ENCODE measurements at places on chromosomes 13 and 19. TPM values are rescaled to one million over a fixed set of nuclear protein-coding genes. Genes with fewer than 3 reads are reported as not detected.

The IGLON5 gene
- not detected for total RNA-seq

The BST2 gene
- total RNA-seq = 2.7 TPM

The LRRC8E gene
- total RNA-seq = 24.4 TPM

The ZNF90 gene
- 4.2 TPM for total RNA-seq

The ZNF577 gene
- 5.3 TPM for total RNA-seq

The S1PR4 gene
- 0.37 TPM for total RNA-seq

The PBX4 gene
- 7.4 TPM for total RNA-seq

The KCNN4 gene
- 92.4 TPM for total RNA-seq

The CCDC70 gene
- total RNA-seq = not detected

The GRK1 gene
- not detected for total RNA-seq

The PLPPR3 gene
- 0.81 TPM for total RNA-seq

The SOX1 gene
- total RNA-seq = not detected

The GJA3 gene
- not detected for total RNA-seq

The IGFL2 gene
- total RNA-seq = not detected

The TICAM1 gene
- total RNA-seq = 12.7 TPM

The ZNF14 gene
- 3.0 TPM for total RNA-seq

DNA sequence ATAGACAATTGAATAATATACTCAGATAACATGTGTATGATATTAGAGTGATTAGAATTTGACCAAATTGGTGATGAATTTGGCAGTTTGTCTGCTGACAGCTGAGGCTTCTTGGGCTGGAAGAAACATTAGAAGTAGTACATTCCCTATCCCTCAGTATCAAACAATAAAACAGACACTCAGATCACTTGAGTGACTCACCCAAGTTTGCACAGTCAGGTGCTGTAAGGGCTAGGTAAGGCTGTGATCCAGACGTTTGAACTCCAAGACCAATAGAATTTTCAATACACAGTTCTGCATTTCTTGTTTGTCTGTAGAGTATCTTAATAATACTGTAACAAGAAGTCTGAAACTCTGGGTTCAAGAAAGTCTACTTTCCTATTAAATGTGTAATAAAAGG lies 223.5 kb downstream of the POSTN start:
- H3K4me3 ChIP-seq = no peak overlapping the region
- H3K36me3 ChIP-seq = no peaks in the 10 kb centered on the region
- H3K27ac ChIP-seq = no peak overlapping the region
- DNase-seq = no peak
- H3K4me1 ChIP-seq = 0 out of 2 replicates have a peak, but pooled peaks cover 11% of the 10 kb centered on the region
- H3K27me3 ChIP-seq = no peaks in the 10 kb centered on the region

- no peak overlapping the region for H3K27ac ChIP-seq
- H3K27me3 ChIP-seq = no peaks in the 10 kb centered on the region
- no peak for DNase-seq
- H3K4me3 ChIP-seq = no peak overlapping the region
- H3K36me3 ChIP-seq = peaks cover 7% of the 10 kb centered on the region
- no peaks in the 10 kb centered on the region for H3K4me1 ChIP-seq
These were observed 29.7 kb downstream of the NAXD start for GRCh38 chr13:110644892-110645521.

DNA sequence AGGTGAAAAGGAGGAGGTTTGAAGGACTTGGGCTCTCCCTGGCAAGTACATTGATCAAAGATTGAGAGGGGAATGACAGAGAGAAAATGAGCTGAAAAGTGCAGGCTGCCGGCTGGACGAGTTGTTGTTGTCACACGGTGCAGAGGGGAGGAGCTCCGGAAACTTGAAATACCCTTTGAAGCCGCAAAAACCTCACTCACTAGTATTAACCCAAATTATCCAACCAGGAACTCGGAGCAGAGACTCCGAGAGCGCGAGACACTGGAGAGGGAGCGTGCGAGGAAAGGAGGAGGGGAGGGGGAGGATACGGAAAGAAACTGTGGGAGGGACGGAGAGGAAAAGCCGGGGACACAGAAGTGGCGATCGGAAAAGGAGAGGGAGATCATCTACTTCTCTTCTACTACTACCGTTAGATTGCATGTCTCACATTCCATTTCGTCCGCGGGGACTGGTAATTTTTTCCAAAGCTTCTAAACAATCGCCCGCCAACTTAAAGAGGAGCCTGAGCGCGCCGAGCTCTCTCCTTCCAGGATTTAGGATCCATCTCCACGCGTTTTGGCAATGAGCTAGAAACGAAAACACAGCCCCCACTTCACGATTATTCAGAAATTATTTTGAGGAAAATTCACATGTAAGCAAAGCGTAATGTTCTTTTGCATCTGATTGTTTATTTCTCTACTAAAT lies at the start of gene DACH1:
Gene DACH1 (minus strand): TSS at position 74 of the 684 bp plus-strand sequence.
- peaks cover 19% of the 10 kb centered on the region for H3K27me3 ChIP-seq
- H3K27ac ChIP-seq = no peak within 1 kb of the TSS
- H3K36me3 ChIP-seq = no peaks in the 10 kb centered on the region
- peak within 1 kb of the TSS; percentile 53 for H3K4me3 ChIP-seq
- peak; percentile 52 for DNase-seq

GRCh38 chr19:3480383-3481091 lies at the start of gene SMIM24:
Gene SMIM24, minus strand, starts transcription at chr19:3480525. Its CDS starts 62 bp downstream, at chr19:3480463.
- DNase-seq = no peak
- H3K4me1 ChIP-seq = peaks cover 5% of the 10 kb centered on the region
- no peak within 1 kb of the TSS for H3K27ac ChIP-seq
- no peaks in the 10 kb centered on the region for H3K36me3 ChIP-seq

GRCh38 chr19:4977299-4978174 lies 8.6 kb downstream of the KDM4B start:
- no peak for DNase-seq
- H3K36me3 ChIP-seq = no peaks in the 10 kb centered on the region
- no peak overlapping the region for H3K4me3 ChIP-seq
- no peaks in the 10 kb centered on the region for H3K27me3 ChIP-seq
- H3K4me1 ChIP-seq = peaks cover 10% of the 10 kb centered on the region
- no peak overlapping the region for H3K27ac ChIP-seq

DNA sequence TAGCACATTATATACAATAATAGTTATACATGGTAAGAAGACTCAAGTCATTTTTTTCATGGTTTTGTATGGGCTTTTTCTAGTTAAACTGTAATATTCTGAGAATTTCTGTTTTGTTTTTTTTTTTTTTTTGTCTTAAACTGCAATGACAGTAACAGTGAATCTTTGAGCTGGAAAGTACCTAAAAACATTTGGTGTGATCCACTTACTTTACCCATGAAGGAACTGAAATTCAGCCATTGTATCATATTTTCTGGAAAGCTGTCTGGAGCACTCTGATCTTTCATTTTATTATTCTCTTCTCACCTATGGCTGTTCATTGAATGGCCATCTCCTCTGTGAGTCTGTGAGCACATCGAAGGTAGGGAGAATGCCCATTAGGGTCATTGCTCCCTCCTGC lies 37.8 kb downstream of the MYO16 start:
- H3K4me1 ChIP-seq = peaks cover 3% of the 10 kb centered on the region
- no peaks in the 10 kb centered on the region for H3K36me3 ChIP-seq
- no peaks in the 10 kb centered on the region for H3K27me3 ChIP-seq
- H3K4me3 ChIP-seq = no peak overlapping the region
- no peak overlapping the region for H3K27ac ChIP-seq

GRCh38 chr19:55101261-55101660 lies 16.2 kb downstream of the PPP1R12C start:
- no peak for DNase-seq
- H3K36me3 ChIP-seq = peaks cover 15% of the 10 kb centered on the region
- no peaks in the 10 kb centered on the region for H3K27me3 ChIP-seq

GRCh38 chr19:12111943-12112637 lies 28.1 kb downstream of the ZNF20 start:
- no peaks in the 10 kb centered on the region for H3K4me1 ChIP-seq
- no peak overlapping the region for H3K27ac ChIP-seq
- no peak overlapping the region for H3K4me3 ChIP-seq
- no peak for DNase-seq
- H3K27me3 ChIP-seq = peaks cover 34% of the 10 kb centered on the region

GRCh38 chr19:10617409-10618121 lies 7.8 kb upstream of the SLC44A2 start:
- H3K36me3 ChIP-seq = no peaks in the 10 kb centered on the region
- peak overlapping the region; percentile 21 for H3K4me3 ChIP-seq
- H3K27me3 ChIP-seq = no peaks in the 10 kb centered on the region

GRCh38 chr13:101747039-101747438 lies 294.6 kb downstream of the ITGBL1 start:
- H3K36me3 ChIP-seq = no peaks in the 10 kb centered on the region
- H3K27me3 ChIP-seq = no peaks in the 10 kb centered on the region
- peaks cover 14% of the 10 kb centered on the region for H3K4me1 ChIP-seq
- H3K4me3 ChIP-seq = no peak overlapping the region
- no peak overlapping the region for H3K27ac ChIP-seq

GRCh38 chr19:867301-867793 lies 7.9 kb downstream of the CFD start:
- no peaks in the 10 kb centered on the region for H3K36me3 ChIP-seq
- H3K4me3 ChIP-seq = no peak overlapping the region
- no peak for DNase-seq
- no peak overlapping the region for H3K27ac ChIP-seq
- H3K27me3 ChIP-seq = no peaks in the 10 kb centered on the region

DNA sequence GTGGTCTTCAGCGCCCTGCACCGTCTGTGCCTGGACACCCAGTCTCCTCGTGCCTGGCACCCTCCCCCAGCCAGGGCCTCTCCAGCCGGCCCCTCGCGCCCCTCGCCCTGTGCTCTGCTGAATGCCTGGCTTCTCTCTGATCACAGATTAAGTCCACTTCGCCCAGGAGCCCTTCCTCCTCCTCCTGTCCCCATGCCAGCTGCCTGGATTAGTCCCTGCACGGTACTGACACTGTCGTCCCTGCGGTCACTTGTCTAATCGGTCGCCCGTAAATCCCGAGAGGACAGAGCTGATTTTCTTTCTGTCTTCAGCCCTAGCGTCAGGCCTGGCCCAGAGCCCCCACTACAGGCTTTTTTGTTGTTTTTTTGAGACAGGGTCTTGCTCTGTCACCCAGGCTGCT lies 6.6 kb downstream of the THOP1 start:
- no peaks in the 10 kb centered on the region for H3K4me1 ChIP-seq
- H3K27me3 ChIP-seq = no peaks in the 10 kb centered on the region
- H3K36me3 ChIP-seq = no peaks in the 10 kb centered on the region
- DNase-seq = no peak
- H3K4me3 ChIP-seq = no peak overlapping the region

GRCh38 chr19:3782903-3783302 lies 3.3 kb downstream of the MATK start:
- H3K4me1 ChIP-seq = no peaks in the 10 kb centered on the region
- no peaks in the 10 kb centered on the region for H3K27me3 ChIP-seq
- no peaks in the 10 kb centered on the region for H3K36me3 ChIP-seq
- no peak overlapping the region for H3K4me3 ChIP-seq
- H3K27ac ChIP-seq = no peak overlapping the region

GRCh38 chr13:80989241-80989640 lies 648.3 kb upstream of the SPRY2 start:
- no peak for DNase-seq
- H3K4me3 ChIP-seq = no peak overlapping the region
- H3K27ac ChIP-seq = no peak overlapping the region

DNA sequence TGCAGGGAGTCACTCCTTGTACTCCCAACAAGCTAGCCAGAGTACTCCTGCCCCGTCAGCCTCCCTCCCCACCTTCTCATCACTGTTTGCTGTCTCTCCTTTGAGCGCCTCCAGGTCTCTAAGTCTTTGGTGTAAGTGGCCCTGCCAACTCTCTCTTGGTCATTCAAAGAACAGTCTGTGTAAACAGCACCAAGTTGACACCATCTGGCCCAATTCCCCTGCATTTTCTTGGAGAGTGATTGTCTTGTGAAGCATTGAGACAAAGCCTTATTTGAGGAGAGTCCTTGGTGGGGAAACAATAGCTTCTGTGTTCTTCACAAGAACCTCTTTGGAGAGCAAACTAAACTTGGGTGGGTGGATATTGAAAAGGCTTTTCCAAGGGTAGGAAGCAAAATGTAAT lies 114.6 kb upstream of the RNF113B start:
- H3K4me3 ChIP-seq = no peak overlapping the region
- H3K27me3 ChIP-seq = no peaks in the 10 kb centered on the region
- H3K4me1 ChIP-seq = no peaks in the 10 kb centered on the region
- H3K36me3 ChIP-seq = no peaks in the 10 kb centered on the region

DNA sequence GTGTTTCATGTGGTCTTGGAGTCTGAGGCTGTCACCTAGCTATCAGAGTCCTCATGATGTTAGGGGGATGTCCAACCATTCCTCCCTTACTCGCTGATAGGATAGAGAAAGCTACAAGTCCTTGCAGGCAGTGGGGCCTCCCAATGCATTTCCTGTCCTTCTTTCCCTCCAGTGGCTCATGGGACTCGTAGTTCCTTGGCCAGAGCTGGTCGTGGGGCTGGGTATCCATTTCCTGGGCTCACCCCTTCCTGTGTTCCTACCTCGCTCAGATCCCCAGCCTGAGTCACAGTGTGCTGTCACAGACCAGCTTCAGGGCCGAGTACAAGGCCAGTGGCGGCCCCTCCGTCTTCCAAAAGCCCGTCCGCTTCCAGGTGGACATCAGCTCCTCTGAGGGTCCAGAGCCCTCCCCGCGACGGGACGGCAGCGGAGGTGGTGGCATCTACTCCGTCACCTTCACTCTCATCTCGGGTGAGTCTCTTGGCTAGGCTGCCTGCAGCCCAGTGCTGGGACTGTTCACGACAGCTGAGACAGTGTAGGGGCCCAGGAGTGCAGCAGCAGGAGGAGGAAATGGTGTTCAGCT lies 19.1 kb downstream of the TMEM150B start:
- H3K27me3 ChIP-seq = no peaks in the 10 kb centered on the region
- H3K27ac ChIP-seq = no peak overlapping the region
- 0 out of 2 replicates have a peak, but pooled peaks cover 4% of the 10 kb centered on the region for H3K4me1 ChIP-seq
- no peak for DNase-seq

- H3K36me3 ChIP-seq = no peaks in the 10 kb centered on the region
- DNase-seq = no peak
- no peak overlapping the region for H3K27ac ChIP-seq
- H3K27me3 ChIP-seq = no peaks in the 10 kb centered on the region
- H3K4me3 ChIP-seq = no peak overlapping the region
These were observed 88.1 kb downstream of the POSTN start for GRCh38 chr13:37510441-37510840.

- peaks cover 14% of the 10 kb centered on the region for H3K4me1 ChIP-seq
- H3K27me3 ChIP-seq = no peaks in the 10 kb centered on the region
- DNase-seq = no peak
- no peak overlapping the region for H3K4me3 ChIP-seq
- no peaks in the 10 kb centered on the region for H3K36me3 ChIP-seq
- no peak overlapping the region for H3K27ac ChIP-seq
These were observed 10.3 kb upstream of the CACNG7 start for GRCh38 chr19:53898636-53899341.

Data from PC-9 (cell line).